ENCODE measurements at places on chromosomes 5 and 9. TPM values are rescaled to one million over a fixed set of nuclear protein-coding genes. Genes with fewer than 3 reads are reported as not detected.

DNA sequence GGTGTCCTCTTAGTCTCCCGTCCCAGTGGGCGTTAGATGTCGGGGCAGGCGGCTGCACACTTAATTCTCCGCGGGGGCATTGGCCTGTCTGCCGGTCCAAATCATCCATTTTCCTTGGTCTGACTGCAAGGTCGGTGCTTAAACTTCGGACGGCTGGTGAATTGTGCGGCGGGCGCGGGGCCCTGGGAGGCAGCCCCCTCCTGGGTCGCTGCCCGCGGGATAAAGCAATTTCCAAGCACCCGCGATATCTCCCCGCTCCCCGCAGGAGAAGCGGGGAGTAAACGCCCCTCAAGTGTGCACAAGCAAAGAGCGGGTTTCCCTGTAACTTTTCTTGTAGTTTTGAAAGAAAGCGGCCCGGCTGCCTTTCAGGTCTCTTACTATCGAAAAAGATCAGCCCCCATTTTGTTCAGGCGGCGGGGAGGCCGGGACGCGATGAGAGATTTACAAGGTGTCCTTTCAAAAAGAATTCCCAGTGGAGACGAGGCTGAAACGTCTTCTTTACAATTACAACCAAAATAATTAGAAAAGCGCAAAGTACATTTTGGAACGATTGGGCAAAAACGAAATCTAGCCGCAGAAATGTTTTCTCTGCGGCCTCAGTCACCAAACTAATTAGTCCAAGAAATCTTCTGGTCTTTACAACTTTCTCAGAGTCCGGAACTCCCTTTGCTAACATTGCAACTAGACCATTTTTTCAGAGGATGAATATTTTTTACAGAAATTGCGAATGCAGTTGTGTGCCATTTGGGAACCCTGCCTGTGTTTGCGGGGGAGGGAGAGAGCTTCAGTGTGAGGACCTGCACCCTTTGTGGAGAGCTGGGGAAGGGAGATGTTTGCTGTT lies 1.8 kb downstream of the IRX1 start:
- peak; percentile 11 for DNase-seq

GRCh38 chr5:123448017-123448617 lies 24.9 kb upstream of the CEP120 start:
- DNase-seq, result no peak

- DNase-seq, result no peak
Observed at GRCh38 chr9:130626249-130626996, 38.0 kb upstream of the PRDM12 start.

DNA sequence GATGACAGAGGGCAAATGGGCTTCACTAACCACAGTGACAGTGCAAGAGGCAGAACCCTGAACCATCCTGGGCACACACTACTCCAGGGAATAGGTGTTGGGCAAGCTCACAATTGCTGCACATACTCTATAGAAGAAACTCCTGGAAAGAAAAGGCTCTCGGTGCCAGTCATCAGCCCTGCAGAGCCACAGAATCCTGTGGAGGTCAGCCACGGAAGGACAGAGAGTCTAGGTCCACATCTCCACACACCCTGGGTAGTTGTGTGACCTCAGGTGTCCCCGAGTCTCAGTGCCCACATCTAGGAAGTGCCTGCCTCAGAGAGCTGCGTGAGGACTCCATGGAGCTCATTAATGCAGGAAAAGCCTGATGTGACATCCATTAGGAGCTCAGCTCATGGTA lies 16.0 kb upstream of the ANGPTL2 start:
- no peak for DNase-seq

- no peak for DNase-seq
Observed at GRCh38 chr5:74977471-74977870, 74.9 kb downstream of the GCNT4 start.

- DNase-seq, result no peak
Observed at GRCh38 chr9:94973451-94973941, 247.0 kb downstream of the AOPEP start.

GRCh38 chr5:38258319-38259061 lies at the start of gene EGFLAM:
Gene EGFLAM (plus strand): TSS chr5:38258559. CDS start chr5:38258755, 196 bp downstream.
- no peak for DNase-seq

GRCh38 chr9:81989700-81990099 lies 1.1 kb downstream of the SPATA31D1 start:
- no peak for DNase-seq

DNA sequence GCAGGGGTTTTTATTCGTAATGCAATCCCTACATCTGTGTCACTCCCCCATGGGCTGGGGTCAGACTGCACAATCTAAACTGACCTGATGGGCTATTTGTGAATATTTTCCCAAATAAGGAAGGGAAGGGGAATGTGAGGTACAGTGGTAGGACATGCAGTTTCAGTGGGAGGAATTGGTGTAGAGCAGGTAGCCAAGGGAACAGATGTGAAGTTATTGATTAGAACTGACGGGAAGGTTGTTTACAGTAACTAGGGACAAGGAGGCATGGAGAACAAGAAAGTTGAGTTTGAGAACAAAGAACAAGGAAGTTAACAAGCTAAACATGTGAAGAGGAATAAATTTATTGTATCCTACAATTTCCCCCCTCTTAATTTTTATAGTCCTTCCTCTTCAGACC lies 104.8 kb downstream of the CFAP95 start:
- no peak for DNase-seq

GRCh38 chr9:90259311-90260246 lies 383.0 kb downstream of the DIRAS2 start:
- no peak for DNase-seq

GRCh38 chr5:5198135-5198534 lies 58.0 kb downstream of the ADAMTS16 start:
- DNase-seq, result no peak

GRCh38 chr5:38376404-38376803 lies 118.0 kb downstream of the EGFLAM start:
- DNase-seq, result peak; percentile 78

DNA sequence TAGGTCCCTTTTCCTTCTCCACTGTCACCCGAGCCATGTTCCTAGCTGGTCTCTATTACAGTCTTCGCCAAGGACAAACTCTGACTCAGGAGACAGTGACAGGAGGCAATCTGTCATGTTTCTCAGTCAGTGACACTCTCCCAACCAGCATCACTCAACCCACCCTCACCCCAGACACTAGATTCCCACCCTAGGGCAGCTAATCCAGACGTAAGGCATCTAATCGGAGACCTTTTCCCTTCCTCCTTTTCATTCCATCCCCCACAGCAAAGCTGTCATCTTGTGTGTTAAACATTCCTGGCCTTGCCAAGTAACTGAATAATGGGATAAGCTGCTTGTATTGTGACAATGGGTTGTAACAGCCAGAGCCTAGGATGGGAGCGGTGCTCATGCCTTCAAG lies 95.2 kb downstream of the SNX18 start:
- no peak for DNase-seq

GRCh38 chr5:73388306-73388684 lies 60.3 kb downstream of the FOXD1 start:
- no peak for DNase-seq

DNA sequence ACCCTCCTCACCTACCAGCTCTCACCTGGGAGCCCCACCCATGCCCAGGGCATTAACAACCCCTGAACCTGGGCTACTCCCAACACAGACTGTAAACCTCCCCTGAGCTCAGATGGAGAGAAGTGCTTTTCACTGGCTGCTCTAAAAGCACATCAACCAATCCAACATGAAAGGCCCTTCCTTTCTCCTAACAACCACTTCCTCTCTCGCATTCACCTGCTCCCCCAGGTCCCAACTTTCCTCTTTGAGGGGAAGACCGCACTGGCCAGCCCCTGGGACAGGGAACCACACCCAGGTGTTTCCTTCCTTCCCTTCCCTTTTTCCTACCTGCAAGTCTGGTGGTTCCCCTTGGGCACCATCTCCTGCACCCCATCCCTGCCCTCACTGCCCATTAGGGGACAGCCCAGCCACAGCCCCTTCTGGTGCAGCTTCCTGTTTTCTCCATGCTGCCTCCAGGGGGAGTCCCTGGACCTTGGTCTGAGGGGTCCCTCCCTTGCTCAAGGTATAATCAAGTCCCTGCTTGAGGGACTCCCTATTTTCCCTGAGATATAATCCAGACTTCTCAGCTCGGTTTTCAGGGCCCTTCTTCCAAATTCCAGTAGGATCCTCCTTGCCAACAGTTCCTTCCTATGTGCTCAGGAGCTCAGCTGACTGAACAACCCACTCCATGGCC lies 30.5 kb upstream of the DAB2IP start:
- no peak for DNase-seq

DNA sequence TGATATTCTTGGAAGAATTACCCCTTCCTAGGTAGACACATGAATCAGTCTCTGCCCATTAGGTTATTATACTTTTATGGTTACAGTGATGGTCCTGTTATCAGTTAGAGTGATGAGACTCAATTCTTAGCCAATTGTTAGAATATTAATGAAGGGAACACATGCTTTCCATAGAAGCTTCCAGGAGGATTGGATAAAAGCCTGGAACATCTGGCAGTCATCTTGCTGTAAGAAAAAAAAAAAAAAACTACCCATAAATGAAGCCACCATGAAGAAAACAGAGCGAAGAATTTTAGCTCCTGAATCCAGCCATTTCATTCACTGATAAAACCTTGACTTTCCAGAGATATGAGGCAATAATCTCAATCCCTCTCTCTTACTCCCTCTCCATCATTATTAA lies 262.5 kb upstream of the GRIN3A start:
- no peak for DNase-seq

DNA sequence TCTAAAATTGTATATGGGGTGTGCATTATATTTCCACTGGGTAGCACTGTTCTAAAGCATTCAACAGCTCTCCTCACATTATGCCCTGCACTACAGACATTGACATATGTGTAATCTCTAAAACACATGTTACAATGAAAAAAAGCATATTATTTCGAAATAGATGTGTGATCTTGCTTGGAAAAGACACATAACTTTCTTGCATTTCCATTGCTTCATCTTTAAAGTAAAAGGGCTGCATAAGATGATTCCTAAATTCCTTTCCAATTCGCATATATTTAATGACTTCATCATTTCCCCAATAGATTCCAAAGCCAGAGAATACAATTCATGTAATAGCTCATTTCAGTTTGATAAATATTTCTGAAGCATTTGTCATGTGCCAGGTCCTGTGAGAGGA lies 566.9 kb downstream of the PDE4D start:
- no peak for DNase-seq

- no peak for DNase-seq
Observed at GRCh38 chr5:26295541-26295940, 742.8 kb downstream of the CDH9 start.

DNA sequence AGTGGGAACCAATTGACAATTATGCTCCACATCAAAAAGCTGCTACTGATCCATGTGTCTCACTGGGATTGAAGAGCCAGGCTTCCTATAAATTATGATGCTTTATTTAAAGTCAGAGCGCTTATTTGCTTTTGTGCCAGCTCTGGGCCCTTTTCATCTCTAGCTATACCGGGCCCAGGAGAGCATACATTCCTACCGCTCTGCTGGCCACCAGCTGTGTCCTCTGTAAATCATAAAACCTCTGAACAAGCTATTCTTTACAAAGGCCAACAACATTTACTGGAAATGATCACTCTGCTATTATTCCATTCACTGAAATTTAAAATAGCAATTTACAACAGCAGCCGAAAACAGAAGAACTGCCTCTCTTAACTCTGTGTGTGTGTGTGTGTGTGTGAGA lies 86.6 kb downstream of the ZNF608 start:
- DNase-seq, result no peak

GRCh38 chr5:153632748-153633290 lies 142.3 kb downstream of the GRIA1 start:
- DNase-seq, result no peak

- no peak for DNase-seq
Observed at GRCh38 chr5:59592101-59592500, 301.4 kb downstream of the PDE4D start.

- DNase-seq, result no peak
Observed at GRCh38 chr9:123113185-123113584, 79.7 kb downstream of the GPR21 start.

GRCh38 chr5:11791792-11792191 lies 112.5 kb downstream of the CTNND2 start:
- no peak for DNase-seq

DNA sequence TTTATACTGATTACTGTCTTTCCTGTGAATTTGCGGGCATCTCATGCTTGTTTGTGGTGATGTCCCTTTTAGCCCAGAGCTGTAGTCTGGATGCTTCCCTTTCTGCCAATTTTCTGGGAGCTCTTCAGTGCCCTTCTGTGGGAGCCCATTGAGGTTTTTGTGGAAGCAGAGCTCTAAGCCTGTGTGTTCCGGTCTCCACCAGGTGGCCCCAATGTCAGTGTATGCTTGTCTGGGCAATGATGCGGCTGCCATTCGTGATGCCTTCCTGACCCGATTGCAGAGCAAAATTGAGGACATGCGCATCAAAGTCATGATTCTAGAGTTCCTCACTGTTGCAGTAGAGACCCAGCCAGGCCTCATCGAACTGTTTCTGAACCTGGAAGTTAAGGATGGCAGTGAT lies 35.1 kb downstream of the SH3GLB2 start:
- peak; percentile 22 for DNase-seq

GRCh38 chr5:160064995-160065614 lies 54.1 kb downstream of the PWWP2A start:
- DNase-seq, result no peak

DNA sequence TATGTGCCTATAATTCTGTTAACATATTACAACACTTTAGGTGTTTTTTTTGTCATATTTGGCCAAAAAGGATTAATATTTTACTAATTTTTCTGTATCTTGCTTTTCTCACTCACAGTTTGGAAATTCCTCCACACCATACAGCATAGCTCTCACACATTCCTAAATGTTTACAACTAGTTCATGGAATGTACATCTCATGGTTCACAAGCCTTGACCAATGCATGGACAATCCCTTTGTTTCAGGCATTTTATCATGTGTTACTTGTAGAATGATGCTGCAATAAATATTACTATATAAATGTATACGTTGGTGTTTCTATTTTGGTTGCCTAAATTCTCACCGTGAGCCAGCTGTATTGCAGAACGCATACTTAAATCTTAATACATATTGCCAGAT lies 80.5 kb upstream of the SPATA31C2 start:
- DNase-seq, result no peak

- DNase-seq, result no peak
Observed at GRCh38 chr5:142770650-142771609, 753 bp downstream of the ARHGAP26 start.

- DNase-seq, result peak; percentile 83
Observed at GRCh38 chr9:108933718-108934322, at the start of gene ELP1. Gene ELP1 (minus strand): TSS chr9:108934124. CDS start chr9:108931146, 2,978 bp downstream.

Gene CMYA5
- total RNA-seq, result 2.7 TPM

Gene FAM120A
- 40.3 TPM for total RNA-seq

Gene ABLIM3
- total RNA-seq, result 1.4 TPM

Gene NOXA1
- total RNA-seq, result 1.9 TPM

Gene SEC24A
- total RNA-seq, result 7.5 TPM

Gene LRRC19
- total RNA-seq, result not detected
